Activated T-helper 17 cell treated with anti-CD3 and anti-CD28 coated beads, Interleukin-2, amount 50 U/mL, for 72 hours (primary cell): ENCODE measurements at places on chromosomes 3 and 15. TPM values are rescaled to one million over a fixed set of nuclear protein-coding genes. Genes with fewer than 3 reads are reported as not detected.
A peak's percentile ranks its signal among the peaks of the same experiment; 100 is the strongest.

DNA sequence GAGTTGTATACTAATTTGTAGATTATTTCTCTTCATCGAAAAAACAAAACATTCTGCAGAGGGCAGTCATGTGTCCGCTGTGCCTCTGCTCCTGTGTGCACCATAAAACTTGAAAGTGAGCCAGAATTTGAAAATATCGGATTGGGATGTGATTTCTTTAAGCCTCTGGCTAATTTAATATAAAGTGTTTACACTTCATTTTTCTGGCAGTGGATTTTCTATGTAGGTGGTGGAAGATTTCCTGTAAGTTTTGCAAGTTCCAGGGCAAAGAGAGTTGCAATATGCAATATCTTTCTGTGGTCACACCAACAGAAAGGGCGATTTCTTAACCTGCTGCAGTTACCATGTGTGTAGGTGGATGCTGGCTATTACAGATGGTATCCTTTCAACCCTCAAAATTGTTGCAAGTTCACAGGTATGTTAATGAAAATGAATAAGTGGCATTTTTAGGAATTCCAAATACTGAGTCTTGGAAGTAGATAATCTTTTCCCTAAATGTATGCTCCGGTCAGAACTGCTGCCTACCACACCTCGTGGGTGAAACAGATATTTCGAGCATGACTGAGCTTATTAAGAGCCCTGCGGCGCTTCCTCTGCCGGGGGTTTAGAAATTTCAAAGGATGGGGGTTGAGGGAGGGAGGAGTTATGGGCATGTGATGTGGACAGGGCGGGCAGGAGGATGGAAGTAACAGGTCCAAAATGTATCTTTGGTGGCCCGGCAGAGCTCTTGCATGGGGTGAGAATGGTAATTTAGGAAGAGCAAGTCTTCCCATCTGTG is 134.0 kb downstream of the PGPEP1L start:
- ATAC-seq = peak; percentile 29

GRCh38 chr3:132034097-132034485 is 723 bp downstream of the CPNE4 start:
- no peak for ATAC-seq

DNA sequence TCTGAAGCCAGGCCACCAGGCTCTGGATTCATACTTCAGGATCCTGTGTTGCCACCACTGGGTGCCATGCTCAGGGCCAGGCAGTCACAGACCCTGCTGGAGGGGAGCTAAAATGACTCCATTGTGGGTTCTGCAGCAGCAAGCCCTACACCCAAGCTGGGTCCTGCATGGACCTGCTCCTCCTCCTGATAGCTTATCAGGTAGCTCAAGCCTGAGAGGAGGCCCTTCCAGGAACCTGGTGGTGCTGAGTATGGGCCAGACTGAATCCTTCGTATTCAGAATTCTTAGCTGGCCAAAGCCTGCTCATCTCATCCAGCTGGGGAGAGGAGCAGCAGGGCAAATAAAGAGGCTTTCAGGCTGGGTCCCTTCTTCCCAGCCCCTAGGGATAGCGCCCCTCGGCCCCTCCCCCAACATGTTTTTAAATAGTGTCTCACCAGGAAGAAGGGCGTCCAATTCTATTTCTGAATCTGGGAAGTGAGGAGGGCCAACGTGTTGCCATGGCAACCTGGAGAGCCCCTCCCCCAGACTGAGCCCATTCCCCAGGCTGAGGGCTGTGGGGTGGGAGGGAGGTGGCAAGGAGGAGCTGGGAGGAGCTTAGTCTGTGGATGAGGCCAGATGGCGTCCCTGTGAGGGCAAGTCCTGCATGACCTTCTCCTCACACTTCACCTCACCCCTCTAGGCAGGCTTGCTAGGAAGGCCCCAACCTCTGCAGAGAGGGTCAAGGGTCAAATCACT is 11.0 kb upstream of the CAMKV start:
- ATAC-seq = no peak

- ATAC-seq = no peak
These were observed 88.8 kb downstream of the EPHB1 start for GRCh38 chr3:134883697-134884385.

DNA sequence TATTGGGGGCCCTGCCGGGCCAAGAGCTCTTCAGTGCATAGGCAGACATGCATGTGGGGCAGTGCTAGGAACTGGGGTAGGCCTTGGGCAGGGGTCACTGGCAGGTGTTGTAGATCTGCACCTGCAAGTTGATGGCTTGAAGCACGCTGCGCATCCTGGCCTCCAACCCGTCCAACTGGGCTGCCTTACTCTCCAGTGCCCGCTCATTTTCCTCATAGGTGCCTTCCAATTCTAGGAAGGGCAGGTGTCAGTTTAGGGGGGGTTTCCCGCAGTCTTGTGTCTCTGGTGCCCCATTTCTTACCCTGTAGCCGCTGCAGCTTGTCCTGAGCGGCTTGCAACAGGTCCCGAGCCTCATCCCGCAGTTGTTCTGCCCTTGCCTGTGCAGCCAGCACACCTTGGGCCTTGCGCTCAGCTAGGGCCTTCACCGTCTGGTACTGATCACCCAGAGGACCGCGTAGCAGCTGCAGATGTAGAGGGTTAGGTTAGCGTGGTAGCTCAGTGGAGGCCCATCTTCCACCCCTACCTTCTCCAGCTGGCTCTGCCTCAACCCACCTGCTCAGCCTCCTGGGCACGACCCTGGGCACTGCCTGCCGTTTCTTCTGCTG is 611 bp upstream of the USP19 start:
- no peak for ATAC-seq

DNA sequence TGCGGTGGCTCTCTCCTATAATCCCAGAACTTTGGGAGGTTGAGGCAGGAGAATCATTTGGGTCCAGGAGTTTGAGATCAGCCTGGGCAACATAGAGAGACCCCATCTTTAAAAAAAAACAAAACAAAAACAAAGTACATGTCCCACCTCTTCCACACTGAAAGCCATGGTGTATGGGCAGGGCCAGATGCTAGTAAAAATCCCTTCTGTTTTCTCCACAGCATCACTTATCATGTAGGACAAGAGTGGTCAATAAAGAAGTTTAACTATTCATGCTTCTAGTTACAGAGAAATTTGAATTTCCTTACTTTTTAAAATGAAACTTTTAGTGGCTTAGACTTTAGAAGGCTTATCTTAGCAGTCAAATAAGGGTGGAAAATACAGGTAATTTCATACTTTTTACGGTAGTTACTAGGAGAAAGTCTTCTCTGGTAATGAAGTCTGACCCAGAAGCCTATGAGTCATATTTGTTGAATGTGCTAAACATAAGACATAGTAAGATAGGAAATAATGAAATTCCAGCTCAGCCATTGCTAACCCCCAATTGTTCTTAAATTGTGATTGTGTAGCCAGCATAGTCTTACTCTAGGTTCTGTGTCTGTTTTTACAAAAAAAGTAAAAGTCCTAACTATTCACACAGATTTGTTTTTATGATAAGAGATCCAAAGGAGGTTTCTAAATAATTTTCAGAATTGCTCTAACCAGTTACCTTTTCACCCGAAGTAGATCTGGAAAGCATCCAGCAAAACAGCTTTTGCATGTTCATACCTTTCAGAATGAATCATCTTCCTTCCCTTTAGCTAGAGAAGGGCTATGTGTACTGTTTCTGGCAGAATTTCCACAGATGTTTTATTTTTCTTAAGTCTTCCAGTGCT is 16.4 kb upstream of the ZNF609 start:
- ATAC-seq = peak; percentile 93

- no peak for ATAC-seq
These were observed 128.6 kb downstream of the ERC2 start for GRCh38 chr3:56339671-56340070.

DNA sequence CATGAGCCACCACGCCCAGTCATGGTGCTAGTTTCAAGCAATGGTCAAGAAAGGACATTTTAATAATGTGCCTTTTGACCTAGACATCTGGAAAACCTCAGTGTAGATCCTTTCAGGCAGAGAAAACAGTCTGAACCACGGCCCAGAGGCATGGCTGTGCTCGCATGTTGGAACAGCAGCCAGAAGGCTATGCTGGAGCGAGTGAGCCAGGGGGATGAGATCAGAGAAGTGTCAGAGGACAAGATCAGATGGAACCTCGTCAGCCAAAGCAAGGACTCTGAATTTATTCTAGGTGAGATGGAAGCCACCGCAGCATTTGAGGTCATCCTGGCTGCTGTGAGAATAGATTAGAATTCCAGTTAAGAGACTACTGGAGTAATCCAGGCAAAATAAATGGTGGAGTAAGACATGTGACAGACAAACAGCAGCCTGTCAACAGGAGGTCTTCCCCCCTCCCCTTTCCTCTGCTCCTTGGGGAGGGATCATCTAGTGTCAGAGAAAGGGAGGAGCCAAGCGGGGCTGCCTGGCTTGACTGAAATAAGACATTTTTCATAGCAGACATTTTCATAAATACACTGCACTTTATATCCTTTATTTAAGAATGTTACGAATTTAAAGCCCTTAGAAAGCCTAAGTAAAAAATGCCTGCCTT is 40.4 kb upstream of the ACKR4 start:
- ATAC-seq = no peak

DNA sequence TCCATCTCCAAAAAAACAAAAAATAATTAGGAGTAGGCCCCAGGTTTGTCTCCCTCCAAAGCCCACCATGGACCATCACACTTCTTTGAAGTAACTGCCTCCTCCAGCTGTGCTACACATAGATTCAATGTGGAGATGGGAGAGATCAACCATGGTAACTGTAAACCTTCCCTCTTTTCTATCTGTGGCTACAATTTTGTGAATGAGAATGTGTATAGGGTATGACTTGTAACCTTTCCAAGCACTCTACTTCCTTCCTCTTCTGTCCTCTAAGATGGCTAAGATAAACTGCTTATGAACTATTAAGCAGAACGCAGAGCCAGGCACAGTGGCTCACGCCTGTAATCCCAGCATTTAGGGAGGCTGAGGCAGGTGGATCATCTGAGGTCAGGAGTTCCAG is 55.5 kb upstream of the ATP11B start:
- ATAC-seq = no peak

GRCh38 chr3:56629451-56629850 is 53.6 kb downstream of the TASOR start:
- ATAC-seq = no peak

The ANKUB1 gene
- not detected for total RNA-seq

The CLDN11 gene
- total RNA-seq = not detected

The NDUFB4 gene
- 149 TPM for total RNA-seq
